GM13977 (cell line): ENCODE measurements at places on chromosomes 11 and 22.

DNA sequence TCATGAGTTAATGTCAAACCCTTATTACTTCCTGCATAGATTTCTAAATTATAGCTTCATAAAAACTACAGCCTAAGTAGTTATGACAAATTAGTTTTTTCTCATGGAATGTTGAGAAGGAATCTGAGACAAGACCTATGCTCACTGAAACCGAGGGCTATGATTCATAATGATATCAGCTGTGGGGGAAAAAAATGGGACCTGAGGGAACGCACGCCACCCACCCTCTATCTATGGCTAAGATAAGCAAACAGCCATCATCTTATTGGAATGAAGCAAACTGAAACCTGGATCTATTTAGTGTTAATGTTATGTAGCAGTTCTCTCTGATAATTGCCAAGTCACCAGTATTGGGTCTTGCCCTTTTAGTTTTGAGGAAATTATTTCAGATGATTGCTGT, 906.9 kb upstream of the RAG2 start:
- no peak for DNase-seq

DNA sequence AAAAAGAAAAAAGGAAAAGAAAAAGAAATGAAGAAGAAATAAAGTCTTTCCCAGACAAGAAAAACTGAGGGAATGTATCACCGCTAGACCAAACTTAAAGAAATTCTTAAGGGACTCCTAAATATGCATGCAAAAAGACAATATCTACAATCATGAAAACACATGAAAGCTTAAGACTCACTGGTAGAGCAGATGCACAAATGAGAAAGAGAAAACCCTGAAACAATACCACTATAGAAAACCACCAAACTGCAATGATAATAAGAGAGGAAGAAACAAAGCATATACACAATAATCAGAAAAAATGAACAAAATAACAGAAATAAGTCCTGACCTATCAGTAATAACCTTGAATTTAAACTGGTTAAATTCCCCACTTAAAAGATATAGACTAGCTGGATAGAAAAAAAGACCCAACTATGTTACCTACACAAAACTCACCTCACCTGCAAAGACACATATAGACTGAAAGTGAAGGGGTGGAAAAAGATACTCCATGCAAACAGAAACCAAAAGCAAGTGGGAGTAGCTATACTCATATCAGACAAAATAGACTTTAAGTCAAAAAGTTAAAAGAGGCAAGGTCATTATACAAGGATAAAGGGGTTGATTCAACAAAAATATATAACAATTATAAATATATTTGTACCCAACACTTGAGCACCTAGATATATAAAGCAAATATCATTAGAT, 61.3 kb upstream of the NARS2 start:
- DNase-seq: no peak

DNA sequence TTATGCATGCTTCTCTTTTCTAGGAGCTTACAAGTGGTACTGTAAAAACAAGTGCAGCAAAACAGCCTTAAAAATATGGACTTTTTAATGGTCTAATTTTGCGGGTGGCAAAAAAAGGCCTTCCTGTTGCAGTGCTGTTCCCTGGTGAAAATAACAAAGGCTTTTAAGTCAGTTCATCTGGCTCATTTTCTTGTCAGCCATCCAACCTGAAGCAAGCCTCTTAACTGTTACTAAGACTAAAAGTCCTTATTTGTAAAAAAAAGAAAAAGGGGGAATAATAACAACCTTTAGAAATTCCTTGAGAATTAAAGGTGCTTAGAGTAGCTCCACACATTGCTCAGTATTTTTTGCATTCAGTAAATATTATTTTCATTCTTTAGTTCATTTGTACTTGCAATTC, 200.5 kb upstream of the CHORDC1 start:
- no peak for DNase-seq

GRCh38 chr11:125101596-125101995, 9.8 kb downstream of the TMEM218 start:
- no peak for DNase-seq

DNA sequence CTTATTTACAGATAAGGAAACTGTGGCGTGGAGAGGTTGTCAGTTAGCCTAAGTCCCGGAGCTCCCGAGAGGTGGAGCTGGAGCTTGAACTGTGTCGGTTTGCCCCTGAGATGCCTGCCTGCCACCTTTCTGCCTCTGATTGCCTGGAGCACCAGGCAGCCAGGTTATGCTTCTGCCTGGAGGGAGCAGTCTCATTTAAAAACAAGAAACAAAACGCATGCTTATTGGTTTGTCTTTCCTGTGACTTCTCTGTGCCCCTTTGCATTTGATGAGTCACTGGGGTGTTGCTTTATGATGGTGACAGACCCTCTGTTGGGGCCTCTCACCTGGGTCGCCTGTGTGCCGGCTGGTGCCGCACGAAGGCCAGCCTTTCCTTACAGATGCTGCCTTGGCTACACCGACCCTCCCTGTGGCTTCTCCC, 12.2 kb downstream of the AP2A2 start:
- DNase-seq: no peak

- DNase-seq: no peak
Observed at GRCh38 chr22:27472975-27473374, 328.6 kb downstream of the MN1 start.

- no peak for DNase-seq
Observed at GRCh38 chr22:47190276-47190956, 428.0 kb downstream of the TBC1D22A start.

DNA sequence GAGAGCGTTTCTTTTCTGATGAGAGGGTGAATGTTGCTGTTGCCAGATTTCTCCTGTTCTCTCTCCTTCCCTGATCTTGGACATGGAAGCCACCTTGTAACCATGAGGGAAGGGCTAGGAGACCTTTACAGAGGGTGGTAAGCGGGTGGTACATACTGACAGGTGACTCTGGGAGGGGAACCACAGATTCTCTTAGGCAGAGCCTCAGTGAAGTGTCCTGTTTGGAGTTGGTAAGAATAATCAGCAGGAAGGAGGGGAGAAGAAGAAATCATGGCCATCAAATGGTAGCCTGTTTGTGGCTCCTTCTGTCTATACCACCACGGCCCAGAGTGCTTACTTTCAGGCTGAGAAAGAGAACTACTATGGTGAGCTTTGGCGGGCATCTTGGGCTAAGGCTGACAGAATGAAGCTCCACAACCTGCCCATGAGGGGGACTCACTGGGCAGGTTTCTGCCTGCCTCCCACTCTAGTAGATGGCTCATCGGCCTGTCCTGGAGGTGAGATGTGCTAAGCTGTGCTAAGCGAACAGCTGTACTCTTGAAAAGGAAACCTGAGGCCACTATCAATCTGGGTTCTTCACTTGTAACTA, 55.3 kb upstream of the CLTCL1 start:
- no peak for DNase-seq

- DNase-seq: no peak
Observed at GRCh38 chr11:85310479-85310878, 316.7 kb downstream of the DLG2 start.

- DNase-seq: no peak
Observed at GRCh38 chr11:1228101-1228821, 5.4 kb downstream of the MUC5B start.

- no peak for DNase-seq
Observed at GRCh38 chr22:35886309-35886708, 142.3 kb downstream of the RBFOX2 start.

- no peak for DNase-seq
Observed at GRCh38 chr11:110177086-110177456, 83.9 kb downstream of the ZC3H12C start.

GRCh38 chr11:85391141-85391540, 236.0 kb downstream of the DLG2 start:
- DNase-seq: no peak

DNA sequence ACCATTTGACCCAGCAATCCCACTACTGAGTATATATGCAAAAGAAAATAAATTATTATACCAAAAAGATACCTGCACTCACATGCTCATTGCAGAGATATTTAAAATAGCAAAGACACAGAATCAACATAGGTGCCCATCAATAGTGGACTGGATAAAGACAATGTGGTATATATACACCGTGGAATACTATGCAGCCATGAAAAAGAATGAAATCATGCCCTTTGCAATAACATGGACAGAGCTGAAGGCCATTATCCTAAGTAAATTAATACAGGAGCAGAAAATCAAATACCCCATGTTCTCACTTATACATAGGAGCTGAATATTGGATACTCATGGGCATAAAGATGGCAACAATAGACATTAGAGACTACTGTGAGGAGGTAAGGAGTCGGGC, 68.7 kb downstream of the DLG2 start:
- DNase-seq: no peak

GRCh38 chr22:37905534-37906363, at the start of gene MICALL1:
TSS of gene MICALL1 (plus strand) at chr22:37906297. CDS start at chr22:37906423, 126 bp downstream.
- peak; percentile 97 for DNase-seq

- no peak for DNase-seq
Observed at GRCh38 chr11:83170865-83171264, 13.9 kb downstream of the PCF11 start.

DNA sequence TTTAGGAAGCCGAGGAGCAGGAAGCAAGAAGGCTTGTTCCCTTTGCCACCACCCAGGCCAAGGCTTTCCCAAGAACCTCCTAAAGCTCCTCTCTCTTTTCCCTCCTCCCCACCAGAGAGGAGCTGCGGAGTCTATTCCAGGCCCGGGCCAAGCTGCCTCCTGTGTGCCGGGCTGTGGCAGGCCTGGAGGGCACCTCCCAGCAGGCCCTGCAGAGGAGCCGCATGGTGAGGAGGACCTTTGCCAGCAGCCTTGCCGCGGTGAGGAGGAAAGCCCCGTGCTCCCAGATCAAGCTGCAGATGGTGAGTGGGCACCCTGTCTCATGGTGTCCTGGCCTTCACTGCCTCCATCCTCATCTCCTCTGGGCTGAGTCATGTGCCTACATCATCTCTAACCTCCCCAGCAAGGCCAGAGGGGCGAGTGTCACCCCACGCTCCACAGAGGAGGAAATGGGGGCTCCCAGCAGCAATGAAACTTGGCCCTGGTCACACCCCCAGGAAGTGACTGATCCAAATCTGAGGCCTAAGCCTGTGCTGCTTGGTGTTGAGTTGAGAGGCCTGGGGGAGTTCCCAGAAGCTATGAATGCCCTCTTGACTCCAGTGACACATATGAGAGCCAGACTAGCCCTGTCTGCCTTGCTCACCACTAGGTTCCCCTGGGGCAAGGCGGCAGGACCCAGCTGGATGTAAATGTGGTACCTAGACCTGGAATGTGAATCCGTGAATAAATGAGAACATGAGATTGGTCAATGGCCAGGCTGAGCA, 104.2 kb downstream of the MYO18B start:
- DNase-seq: peak; percentile 53

DNA sequence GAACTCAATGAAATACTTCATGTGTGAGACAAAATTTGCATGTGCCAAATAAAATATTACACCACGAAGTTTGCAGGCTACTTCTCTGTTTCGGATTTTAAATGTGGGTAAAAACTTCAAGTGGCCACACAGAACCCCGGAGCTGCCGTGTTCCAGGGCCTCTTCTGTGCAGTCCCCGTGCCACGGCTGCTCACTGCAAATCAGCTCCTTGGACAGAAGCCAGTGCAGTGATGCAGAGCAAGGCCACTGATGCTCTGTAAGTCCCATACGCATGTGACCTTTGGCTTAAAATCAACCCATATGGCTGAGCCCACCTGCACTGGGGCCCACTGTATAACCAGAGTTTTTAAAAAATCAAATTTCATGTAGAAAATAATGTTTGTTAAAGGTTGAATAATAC, 1309.4 kb downstream of the TBC1D22A start:
- no peak for DNase-seq

- DNase-seq: peak; percentile 87
Observed at GRCh38 chr11:44286268-44286880, 23.6 kb downstream of the ALX4 start.

- no peak for DNase-seq
Observed at GRCh38 chr11:20417771-20418170, 30.3 kb downstream of the PRMT3 start.

DNA sequence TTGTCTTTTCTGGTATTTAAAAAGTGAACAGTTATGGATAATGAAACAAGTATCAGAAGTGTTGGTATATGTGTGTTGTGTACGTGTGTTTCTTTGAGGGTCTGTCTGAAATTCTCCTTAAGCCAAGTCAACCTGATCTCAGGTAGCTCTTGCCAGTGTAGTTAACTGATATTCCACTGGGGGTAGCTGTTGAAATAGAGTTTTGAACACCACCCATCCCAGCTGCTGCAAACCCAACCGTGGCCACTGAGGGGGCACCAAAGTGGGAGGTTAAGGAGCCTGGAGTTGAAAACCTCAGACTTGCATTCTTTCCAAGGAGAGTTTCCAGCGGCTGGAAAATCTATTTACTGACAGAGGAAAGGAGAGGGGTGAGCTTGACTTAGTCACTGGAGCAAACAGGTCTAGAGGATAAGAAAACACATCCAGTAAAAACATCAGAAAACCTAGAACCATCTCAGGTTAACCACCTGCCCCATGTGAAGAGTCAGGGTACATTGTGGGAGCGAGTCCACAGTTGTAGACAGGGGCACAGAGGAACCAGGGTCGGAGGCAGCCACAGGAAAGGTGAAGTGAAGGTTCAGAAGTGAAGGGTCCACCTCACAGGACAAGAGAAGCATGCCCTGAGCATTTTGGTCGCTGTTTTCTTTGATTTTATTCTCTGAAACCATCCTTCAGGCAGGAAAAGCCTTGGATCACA, 8.8 kb upstream of the CUL5 start:
- peak; percentile 76 for DNase-seq

- no peak for DNase-seq
Observed at GRCh38 chr11:119615003-119615881, 113.8 kb downstream of the NECTIN1 start.

DNA sequence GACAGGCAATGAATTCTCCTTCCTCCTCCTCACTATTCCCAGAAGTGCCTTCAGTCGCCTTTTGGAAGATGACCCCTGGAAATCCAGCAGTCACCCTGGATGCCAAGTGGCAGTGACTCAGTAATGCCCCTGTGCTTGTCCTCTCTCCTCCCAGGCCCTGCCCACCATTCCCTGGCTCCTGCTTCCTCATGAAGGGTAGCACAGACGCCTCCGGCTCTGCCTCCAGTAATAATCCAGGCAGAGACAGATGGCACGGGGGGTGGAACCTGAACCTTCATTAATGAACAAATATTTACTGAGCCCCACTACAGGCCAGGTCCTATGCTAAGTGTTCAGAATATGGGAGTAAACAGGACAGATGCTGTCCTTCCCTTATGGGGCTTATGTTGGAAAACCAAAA, 23.2 kb downstream of the SYT13 start:
- no peak for DNase-seq

- no peak for DNase-seq
Observed at GRCh38 chr22:21921729-21922128, 30.9 kb downstream of the PPM1F start.

GRCh38 chr11:125401746-125402145, 94.3 kb downstream of the FEZ1 start:
- no peak for DNase-seq

DNA sequence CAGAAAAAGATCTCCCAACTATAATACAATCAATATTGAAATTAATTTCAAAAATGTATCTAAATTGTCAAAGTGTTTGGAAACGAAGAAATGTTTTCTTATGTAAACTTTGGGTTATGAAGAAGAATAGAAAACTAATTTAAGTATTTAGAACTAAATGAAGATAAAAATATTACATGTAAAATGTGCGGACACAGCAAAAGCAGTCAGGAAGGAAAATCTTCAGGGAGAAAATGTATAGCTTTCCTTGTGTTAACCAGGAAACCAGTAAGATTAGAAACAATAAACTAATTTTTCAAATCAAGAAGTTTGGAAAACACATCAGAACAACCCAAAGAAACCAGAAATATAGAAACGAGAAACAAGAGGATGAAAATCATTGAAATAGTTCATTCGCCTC, 466.5 kb downstream of the BRD1 start:
- DNase-seq: no peak
